ENCODE measurements at places on chromosomes 1 and 21.

DNA sequence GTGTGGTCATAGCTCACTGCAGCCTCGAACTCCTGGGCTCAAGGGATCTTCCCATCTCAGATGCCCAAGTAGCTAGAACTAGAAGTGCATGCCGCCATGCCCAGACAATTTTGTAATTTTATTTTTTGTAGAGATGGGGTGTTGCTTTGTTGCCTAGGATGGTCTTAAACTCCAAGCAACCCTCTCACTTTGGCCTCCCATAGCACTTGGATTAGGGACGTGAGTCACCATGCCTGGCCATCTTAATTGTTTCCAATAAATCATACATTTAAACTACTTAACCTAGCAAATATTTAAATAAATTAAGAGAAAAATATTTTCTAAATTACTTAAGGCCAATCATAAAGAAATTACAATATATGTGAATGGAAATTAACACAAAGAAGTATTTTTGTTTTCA, 35.1 kb upstream of the ADGRL4 start:
- no peak for DNase-seq

DNA sequence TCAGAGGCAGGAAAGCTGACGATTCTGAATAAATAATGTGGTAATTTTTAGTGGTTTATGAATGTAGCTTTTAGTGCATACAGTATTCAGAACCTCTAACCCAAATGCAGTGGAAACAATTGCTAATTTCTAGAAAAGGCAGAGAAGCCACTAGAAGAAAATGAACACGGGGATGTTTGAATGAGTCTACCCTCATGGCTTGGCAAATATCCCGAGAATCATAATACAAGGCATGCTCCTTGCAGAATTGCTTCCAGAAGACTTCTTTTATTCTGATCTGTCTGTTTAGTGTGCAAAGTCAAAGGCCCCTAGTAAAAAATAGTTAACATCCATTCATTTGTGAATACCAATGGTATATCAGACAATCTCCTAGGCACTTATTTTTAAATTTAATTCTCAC, 246.8 kb downstream of the LMO4 start:
- no peak for DNase-seq

DNA sequence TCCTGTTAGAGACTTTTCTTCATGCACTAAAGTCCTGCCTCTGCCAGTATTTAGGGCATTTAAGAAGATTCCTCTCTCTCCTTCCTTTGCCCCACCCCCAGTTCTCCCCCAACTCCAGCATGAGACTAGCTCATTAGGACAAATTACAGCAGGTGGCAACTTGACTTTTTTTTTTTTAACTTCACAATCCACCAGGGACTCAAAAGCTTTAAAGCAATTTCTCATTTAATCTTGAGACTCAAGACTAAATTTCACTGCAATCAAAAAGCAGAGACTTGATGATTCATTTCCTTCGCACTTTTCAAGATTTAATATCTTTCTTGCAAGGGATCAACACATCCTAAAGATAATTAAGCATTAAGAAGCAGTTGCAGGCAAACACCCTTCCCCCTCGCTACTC, 74.9 kb downstream of the WLS start:
- DNase-seq, result no peak

DNA sequence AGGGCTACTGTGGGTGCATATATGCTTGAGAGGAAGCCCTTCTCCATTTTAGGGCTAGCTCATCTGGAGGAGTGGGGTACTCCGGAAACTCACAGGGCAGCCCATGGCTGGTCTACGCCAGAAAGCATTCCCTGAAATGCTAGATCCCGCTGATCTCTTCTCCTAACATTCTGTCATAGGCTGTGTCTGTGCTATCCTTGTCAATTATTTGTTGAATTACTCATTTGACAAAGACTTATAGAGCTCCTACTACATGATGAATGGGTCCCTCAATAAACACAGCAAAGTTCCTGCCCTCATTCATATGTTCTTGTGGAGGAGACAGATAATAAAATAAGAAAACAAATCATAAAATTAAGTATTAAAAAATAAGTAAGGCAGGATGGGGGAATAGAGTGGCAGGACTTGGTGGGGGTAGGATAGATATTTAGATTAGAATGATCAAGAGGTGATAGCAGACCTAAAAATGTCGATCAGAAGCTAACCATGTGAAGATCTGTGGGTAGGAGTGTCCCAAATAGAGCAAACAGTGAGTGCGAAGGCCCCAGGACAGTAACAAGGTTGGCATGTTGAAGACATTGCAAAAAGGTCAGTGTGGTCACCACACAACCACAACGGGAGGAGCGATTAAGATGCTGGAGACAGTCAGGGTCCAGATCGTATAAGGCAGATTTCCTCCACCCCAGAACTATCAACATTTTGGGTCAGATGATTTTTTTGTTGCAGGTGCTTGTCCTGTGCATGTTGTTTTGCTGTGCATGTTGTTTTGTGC, 13.2 kb downstream of the NGF start:
- DNase-seq, result no peak

DNA sequence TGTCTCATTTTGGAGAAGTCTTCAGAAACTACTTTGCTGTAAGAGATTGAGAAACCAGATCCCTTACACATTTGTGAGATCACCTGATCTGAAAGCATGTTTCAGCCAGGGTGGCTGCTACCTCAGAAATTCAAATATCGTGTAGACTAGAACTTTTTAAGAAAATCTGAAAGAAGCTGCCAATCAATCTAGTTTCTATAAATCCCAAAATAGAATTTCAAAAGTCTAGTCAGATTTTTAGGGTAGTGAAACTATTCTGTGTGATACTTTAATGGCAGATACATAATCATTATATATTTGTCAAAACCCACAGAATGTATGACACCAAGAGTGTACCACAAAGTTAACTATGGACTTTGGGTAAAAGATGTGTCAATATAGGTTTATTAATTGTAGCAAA, 79.9 kb upstream of the PLPPR5 start:
- DNase-seq, result no peak

DNA sequence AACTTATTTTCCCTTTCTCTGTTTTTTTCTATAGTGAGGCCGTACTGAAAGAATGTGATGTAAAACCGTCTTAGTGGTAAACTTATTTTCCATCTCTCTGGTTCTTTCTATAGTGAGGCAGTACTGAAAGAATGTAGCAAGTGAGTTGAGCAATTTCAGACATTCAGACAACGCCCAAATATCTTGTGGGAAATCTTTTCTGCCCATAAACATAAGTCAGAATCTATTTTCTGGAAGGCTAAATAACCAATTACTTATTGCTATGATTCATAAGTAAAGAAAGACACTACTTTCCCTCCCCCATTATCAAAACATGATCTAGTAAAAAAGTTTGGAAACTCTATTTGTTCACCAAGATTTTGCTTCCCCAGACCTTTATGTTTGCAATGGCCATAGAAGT, 18.8 kb upstream of the SCCPDH start:
- no peak for DNase-seq

GRCh38 chr1:59155351-59155750, 141.5 kb upstream of the FGGY start:
- DNase-seq, result no peak

GRCh38 chr1:17507915-17508314, 31.6 kb upstream of the ARHGEF10L start:
- no peak for DNase-seq

DNA sequence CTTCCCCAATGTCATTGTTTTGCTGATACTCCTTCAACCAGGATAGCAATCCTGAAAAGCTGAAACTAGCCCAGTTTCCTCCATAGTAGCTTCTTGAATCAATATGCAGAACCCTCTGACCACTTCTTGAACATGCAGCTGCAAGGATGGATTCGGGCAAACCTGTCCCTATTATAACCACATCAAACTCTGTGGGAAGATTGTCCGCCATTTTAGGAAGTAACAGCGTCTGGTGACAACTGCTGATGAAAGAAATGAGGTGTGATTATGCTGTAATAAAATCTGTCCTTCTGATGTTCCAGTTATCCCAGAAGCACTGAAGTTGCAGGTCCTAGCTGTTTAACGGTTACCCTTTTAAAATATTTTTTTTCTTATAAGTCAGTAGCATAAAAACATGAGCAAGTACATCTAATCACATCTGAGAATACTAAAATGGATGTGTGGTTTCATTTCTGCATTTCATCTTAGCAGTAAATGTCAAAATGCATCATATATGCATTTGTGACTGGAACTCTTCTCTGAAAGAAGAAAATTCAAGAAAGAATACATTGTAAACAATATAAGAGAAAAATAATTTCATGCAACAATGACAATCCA, 4.5 kb downstream of the CHML start:
- DNase-seq, result no peak

- DNase-seq, result no peak
These were observed 424.3 kb downstream of the PCP4 start for GRCh38 chr21:40291560-40291959.

GRCh38 chr1:226711976-226712741, 26.9 kb downstream of the ITPKB start:
- no peak for DNase-seq

- DNase-seq, result no peak
These were observed 709 bp downstream of the GART start for GRCh38 chr21:33541105-33541711.

DNA sequence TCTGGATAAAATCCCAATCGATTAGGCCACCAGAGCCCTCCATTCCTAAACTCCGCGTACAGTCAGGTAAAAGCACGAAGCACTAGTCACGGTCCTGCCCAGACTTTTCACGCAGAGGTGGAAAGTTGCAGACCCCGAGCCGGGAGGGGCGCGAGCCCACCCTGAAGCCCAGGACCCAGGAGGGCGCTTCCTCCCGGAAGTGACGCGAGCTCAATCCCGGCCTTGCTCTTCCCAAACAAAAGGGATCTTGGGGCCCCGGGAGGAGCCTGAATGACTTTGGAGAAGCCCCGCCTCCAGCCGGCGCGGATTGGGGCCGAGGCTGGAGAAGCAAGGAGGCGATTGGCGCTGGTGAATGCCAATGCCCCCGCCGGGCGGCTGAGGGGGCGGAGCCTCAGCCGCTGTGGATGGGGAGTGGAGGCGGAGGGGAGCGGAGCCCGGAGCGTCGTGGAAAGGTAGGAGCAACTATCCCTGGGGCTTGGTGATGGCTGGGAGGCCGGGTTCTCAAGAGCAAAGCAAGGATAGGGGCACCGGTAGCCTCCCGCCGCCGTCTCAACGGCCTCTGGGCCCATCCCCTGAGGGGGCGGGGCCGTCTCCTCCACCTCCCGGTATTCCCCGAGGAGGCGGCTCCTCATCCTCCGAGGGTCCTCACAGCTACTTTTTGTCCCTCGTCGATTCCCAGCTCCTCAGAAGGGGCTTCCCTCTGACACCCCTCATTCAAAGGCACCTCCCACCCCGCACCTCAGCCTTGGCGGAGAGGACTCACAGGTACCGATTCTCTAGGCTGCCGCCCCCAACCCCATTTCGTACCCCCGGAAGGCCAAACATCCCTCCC, at the start of gene CTTNBP2NL:
Gene CTTNBP2NL (plus strand): TSS at position 394 of the 832 bp plus-strand sequence. CDS start 19,952 bp downstream, outside the sequence.
- DNase-seq, result peak; percentile 61

DNA sequence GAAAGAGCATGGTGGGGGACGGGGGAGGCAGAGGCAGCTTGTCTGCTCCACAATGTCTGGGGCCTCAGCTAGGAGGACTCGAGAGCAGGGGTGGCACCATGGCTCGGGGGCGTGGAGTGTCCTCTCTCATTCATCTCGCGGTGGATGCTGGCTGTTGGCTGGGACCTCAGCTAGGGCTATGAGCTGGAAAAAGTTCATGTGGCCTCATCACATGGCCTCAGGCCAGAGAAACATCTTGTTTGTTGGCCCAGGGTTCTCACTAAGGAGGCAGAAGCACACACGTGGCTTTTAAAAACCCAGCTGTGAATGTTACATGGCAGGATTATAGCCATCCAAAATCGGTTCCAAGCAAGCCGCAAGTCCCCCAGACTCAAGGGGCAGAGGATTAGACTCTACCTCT, 6.2 kb upstream of the CENPS start:
- DNase-seq, result no peak

Measured in stimulated activated CD8-positive, alpha-beta memory T cell treated with anti-CD3 and anti-CD28 coated beads, Interleukin-15, amount 100 ng/mL, for 24 hours (primary cell).